Urinary bladder (tissue), 4 donors: ENCODE measurements at places on chromosomes 5 and 9. TPM values are rescaled to one million over a fixed set of nuclear protein-coding genes. Genes with fewer than 3 reads are reported as not detected.

DNA sequence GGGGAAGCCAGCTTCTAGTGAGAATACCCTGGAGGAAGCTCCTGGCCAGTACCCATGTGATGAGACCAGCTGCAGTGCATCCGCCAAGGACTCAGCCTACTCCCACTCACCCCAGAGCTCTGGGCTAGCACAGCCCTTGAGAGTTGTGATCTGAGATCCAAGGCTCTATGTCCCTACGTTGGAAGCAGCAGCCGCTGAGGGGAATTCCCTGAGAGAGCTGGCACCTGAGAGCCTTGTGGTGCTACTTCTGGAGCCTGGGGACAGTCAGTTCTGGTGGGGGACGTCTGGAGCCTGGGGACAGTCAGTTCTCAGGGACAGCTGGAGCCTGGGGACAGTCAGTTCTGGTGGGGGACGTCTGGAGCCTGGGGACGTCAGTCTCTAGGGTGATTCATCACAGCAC, 39.2 kb downstream of the PDZD2 start:
- no peak for DNase-seq

DNA sequence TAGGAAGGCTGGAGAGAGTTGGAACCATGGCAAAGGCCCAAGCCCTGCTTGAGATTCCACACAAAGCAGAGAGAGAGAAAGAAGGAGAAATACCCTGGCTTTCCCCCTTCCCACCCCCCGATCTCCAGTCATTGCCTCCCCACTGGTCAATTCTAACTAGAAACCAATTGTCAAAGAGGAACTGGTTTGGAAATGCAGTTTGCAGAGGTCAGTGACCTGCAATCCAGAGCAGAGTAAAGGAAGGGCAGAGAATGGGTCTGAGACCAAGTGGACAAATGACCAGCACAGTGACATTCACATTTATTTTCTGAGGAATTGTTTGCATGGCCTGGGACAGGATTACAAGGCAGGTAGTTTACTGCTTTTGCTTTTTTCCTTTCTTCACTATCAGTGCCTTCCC, 37.5 kb upstream of the ZFYVE16 start:
- no peak for DNase-seq

- no peak for DNase-seq
Observed at GRCh38 chr5:111116550-111116949, 24.4 kb downstream of the WDR36 start.

DNA sequence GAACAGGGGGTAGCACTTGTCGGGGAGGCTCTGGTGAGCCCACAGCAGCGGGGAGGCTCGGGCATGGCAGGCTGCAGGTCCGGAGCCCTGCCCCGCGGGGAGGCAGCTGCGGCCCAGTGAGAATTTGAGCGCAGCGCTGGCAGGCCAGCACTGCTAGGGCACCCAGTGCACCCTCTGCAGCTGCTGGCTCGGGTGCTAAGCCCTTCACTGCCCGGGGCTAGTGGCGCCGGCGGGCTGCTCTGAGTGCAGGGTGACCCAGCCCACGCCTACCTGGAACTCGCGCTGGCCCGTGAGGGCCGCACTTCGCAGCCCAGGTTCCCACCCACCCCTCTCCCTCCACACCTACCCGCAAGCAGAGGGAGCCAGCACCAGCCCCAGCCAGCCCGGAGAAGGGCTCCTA, 151.0 kb downstream of the NXNL2 start:
- DNase-seq: no peak

GRCh38 chr5:9284781-9285307, 261.0 kb downstream of the SEMA5A start:
- no peak for DNase-seq

DNA sequence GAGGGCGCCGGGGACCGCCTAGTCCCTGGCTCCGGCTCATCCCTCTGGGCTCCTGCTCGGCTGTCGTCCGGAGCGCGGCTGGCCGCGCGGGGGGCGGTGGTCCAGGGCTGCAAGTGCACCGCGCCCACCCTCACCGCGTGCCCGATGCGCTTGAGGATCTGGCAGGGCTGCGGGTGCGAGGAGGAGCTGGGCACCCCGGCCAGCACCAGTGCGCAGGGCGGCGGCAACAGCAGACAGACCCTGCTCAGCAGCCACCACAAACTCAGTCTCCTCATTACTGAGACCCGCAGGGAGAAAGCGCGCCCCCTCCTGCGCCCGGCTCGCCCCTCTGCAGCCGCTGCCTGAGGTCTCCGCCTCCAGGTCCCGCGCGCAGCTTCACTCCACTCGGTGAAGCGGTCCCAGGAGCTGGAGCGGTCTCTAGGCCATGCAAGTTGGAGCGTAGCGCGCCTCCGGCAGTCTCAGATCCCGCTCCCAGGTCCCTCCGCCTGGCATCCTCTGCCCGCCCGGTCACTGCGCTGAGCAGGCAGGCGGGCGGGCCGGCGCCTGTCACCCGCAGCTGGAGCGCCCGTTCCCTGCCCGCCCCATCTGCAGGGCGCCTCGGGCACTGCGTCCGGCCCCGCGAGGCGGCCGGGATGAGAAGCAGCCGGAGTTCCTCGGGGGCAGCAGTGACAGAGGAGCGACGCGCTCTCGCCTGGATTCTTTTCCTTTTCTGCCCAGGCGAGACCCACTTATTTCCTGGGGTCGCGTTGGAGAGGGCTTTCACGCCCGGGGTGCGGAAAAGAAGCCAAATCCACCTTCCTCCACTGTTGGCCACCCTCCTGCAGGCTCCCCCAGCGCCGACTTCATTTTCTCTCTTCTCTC, 512 bp downstream of the GRIN3A start:
- no peak for DNase-seq

DNA sequence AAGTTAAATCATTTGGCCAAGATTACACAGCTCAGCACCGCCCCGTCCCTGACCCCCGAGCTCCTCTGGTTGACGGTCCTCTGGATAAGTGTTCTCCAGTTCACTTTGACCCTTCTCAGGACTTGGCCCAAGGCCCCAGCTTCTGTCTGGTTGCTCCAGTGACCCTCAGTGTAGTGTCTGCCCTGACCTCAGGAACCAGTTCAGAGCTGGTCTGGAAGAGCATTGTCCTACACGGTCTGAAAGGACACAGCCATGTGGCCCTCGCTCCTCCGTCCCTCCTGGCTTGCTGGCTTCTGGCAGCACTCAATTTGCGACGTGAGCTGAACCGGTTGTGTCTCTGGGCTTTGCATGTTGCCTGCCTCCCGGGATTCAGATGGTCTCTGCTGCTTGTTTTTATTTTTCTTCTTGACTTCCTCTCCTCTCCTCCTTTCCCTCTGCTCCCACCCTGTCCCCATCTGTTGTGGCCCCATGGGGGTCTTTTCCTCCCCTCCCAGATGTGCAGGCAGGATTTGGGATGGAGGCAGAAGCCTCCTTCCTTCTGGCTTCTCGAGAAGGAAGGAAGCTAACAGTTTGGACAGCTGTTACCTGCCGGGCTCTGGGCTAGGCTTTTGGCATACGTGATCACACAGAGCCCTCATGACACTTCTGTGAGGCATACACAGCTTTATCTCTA, 72.0 kb downstream of the PPARGC1B start:
- no peak for DNase-seq

Gene KIAA0825
- polyA plus RNA-seq: 0.79 TPM

Gene STPG3
- not detected for polyA plus RNA-seq

Gene GABRA1
- 0.08 TPM for polyA plus RNA-seq

Gene PCDHB7
- polyA plus RNA-seq: 2.6 TPM
